ENCODE measurements at places on chromosomes 4 and X. TPM values are rescaled to one million over a fixed set of nuclear protein-coding genes. Genes with fewer than 3 reads are reported as not detected.

GRCh38 chr4:158871335-158871724 is 102.5 kb downstream of the FNIP2 start:
- no peak for DNase-seq

DNA sequence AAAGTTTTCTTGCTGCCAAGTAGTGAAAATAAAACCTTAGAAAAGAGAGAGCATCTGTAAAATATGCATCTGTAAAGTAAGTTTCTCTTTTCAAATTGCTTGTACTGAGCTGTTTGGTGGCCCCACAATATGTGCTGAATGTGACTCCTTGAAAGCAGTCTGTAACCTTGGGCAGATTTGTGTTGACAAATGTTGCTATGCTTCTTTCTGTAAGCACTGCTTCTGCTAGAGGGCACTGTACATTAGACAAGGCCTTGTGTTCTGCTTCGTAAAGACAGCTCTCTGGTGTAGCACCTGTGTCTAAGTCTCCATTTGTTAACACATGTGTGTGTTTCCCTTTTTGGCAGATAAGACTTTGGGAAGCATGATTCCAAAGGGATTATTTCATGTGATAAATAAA is 56.6 kb upstream of the NRK start:
- no peak for DNase-seq

- no peak for DNase-seq
These were observed 175.7 kb upstream of the RASGEF1B start for GRCh38 chr4:81647388-81647787.

GRCh38 chrX:102658556-102658955 is 7.3 kb downstream of the GPRASP1 start:
- no peak for DNase-seq

DNA sequence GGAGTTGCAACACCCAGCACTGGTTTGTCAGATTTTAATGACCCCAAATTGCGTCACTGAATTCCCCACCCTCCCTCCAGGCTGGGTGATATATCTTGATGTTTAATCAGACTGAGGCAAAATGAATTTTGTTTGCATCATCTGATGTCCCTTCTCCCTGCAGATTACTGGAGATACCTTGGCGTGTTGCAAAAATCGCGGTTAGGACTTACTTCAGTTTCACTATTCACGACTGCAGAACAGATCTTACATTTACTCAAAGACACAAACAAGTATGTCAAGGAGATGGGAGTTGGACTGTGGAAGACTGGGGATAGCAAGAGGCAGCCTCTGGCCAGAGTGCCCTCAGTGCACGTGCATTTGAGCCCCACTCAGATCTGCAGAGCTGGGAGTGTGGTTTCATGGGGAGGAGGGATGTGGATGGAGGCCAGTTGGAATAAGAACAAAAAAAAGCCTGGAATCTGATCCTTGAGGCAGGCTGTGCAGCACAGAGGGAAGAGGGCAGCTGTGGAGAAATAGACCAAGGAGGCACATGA is 92.2 kb upstream of the MTM1 start:
- DNase-seq, result no peak

DNA sequence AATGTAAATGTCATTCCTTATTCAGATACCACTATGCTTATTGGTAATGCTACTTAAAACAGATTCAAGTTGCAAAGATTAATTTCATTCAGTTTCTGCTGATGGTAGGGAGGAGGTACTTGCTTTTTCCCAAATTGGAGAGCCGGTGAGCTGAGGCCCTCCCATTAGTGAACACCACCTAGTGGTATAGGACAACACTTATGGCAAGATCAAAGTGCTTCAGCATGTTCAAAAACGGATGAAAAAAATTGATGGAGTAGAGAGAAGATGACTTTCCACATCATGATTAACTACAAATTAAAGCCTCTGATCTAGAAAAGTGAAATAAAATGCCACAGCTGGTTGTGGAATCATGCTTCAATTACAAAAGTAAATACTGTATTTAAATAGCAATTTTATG is 112.9 kb downstream of the MBNL3 start:
- DNase-seq, result no peak

- DNase-seq, result no peak
These were observed 119.9 kb downstream of the EGF start for GRCh38 chr4:110032603-110033002.

DNA sequence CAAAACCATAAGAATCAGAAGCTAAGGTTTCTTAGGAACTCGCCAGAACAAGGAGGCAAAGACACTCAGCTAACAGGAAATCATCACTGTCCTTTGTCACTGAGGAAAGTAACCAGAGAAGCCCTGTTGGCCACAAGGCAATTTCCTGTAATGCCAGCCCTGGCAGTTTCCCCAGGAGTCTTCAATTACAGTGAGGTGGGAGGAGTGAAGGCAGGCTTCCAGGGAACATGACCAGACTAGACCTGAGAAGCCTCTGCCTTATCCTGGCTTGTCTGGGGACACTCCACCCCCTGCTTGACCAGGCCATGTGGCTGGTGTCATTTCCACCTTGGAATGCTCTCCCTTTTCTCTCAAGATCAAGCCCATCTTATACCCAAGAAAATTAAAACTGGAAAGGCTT is 125.3 kb downstream of the COL4A6 start:
- no peak for DNase-seq

GRCh38 chr4:179817317-179817716 is 2375.1 kb upstream of the AGA start:
- DNase-seq, result no peak

GRCh38 chr4:139794158-139794954 is 128.7 kb downstream of the MGST2 start:
- DNase-seq, result no peak

GRCh38 chr4:54226404-54227255 is 2.5 kb upstream of the PDGFRA start:
- DNase-seq, result no peak

DNA sequence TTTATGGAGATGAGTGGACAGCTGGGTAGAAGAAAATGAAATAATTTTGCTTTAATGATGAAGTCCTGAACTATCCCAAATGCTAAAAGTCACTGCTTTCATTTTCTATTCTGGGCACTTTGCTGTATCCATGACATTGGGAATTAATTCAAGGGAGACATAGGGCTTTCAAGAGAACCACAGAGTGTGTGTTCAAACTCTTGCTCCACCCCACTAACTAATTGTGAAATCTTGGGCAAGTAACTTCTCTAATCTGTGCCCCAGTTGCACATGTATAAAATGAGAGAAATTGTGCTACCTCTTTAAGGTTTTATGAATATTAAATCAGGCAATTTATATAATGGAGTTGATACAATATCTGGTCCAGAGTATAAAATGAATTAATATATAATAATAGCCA is 1422.0 kb downstream of the ADGRL3 start:
- DNase-seq, result no peak

DNA sequence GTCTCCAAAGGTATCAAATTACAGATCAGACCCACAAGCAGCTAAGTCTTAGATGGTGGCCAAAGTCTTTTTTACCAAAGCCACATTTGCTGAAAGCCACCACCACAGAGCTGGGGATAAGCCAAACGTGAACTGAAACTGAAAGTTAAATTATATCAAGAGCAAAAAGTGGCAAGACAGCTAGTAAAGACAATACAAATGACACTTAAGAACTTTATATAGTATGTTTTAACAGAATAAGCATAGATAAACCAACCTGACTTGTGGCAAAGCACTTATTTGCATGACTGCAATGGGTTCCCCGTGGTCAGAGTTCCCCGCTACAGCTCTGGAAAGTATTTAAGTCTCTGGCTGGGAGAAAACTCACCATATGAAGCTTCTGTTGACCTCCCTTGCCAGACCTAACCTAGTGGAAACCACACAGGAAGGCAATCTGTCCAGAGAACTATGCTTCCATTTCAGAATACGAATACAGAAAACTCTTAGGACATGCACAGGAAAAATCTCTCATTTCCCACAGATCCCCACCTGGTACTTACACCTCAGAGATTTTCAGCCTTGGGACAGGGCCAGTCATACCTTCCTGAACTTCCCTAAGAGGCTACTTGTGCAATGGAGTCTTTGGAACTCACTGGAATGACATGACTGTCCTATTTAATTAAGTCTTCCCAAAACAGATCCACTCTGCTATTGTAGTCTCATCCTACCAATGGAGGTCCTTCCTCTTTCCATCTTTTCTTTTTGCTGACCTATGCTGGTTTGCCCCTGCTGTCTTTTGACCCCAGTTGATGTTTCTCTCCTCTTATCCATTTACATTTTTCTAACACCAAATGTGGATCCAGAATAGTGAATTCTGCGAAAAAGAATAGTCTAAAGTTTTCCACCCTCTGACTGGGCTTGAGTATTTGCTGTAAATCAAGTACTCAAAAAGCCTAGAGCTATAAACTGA is 225.1 kb downstream of the NR3C2 start:
- no peak for DNase-seq

DNA sequence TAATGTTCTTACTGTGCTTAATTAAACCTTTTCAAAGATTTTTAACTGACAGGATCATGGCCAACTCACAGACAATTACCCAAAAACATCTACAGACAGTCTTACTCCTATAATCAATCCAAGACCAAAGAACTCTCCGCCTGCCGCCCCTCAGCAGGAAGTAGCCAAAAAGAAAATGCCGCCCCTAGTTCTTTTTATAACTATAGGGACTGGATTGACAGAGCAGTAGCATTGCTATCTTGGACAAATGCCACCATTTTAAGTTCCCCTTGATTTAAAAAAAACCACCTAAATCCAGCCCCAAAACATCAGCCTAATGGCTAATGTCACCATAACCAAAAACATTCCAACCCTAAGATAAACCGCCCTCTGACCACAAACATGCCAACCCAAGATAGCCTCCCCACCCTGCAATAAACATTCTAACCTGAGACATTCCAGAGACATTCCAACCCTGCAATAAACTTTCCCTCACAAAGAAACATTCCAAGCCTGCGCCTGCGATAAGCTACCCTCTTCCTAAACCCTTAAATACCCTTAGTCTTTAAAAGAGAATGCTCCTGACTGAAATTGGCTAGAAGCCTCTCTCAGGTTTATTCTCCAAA is 77.0 kb downstream of the COQ2 start:
- no peak for DNase-seq

The ETDB gene
- not detected for total RNA-seq

The FMR1NB gene
- total RNA-seq, result not detected

The ARX gene
- not detected for total RNA-seq

The HTN3 gene
- total RNA-seq, result not detected

The TRAM1L1 gene
- not detected for total RNA-seq

The NFKB1 gene
- total RNA-seq, result 105 TPM

The CT45A5 gene
- not detected for total RNA-seq

The PDLIM3 gene
- not detected for total RNA-seq

The CLGN gene
- not detected for total RNA-seq

The SPOCK3 gene
- not detected for total RNA-seq

The MAGEC2 gene
- not detected for total RNA-seq

The UGT2B11 gene
- not detected for total RNA-seq

The FAM184B gene
- total RNA-seq, result not detected
